ENCODE measurements at places on chromosomes 1 and 21.

- DNase-seq = peak; percentile 65
These were observed 91.9 kb upstream of the SSX2IP start for GRCh38 chr1:84781946-84782771.

DNA sequence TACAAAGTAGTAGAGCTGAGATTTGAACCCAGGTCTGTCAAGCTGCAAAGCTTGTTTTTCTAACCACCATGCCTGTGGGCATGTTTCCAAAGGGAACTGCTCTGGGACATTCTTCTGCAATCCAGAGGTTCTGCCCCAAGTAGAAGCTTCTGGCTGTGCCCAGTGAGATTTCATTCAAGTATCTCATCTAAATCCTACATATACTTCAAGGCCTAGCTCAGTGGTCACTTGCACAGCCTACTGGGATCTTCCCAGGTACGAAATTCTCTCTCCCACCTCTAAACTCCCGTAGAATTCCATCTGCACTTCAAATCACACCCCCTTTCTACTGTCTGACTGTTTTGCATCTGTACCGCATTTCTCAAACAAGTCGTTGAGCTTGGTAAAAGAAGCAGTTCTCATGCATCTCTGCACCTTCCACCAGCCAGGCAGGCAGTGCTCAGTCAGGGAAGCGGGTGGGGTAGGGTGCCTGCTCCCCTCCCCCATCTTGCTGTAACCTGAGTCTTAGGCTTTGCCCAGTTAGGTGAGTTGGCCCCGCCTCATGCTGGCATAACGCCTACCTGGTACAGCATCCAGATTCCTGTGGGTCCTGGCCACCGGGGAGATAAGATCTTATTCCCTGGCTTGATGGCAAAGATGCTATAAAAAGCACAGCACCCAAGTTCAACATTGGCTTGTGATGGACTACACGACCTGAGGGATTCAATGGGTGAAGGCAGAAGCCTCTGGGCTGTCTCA is 13.5 kb downstream of the SLC9A1 start:
- DNase-seq = peak; percentile 79

DNA sequence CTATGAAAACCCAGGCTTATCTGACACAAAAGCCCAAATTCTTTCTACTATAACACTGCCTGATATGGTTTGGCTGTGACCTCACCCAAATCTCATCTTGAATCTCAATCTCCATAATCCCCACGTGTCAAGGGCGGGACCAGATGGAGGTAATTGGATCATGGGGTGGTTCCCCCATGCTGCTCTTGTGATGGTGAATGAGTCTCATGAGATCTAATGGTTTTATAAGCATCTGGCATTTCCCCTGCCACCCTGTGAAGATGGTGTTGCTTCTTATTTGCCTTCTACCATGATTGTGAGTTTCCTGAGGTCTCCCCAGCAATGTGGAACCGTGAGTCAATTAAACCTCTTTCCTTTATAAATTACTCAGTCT is 123.3 kb upstream of the USP24 start:
- no peak for DNase-seq

DNA sequence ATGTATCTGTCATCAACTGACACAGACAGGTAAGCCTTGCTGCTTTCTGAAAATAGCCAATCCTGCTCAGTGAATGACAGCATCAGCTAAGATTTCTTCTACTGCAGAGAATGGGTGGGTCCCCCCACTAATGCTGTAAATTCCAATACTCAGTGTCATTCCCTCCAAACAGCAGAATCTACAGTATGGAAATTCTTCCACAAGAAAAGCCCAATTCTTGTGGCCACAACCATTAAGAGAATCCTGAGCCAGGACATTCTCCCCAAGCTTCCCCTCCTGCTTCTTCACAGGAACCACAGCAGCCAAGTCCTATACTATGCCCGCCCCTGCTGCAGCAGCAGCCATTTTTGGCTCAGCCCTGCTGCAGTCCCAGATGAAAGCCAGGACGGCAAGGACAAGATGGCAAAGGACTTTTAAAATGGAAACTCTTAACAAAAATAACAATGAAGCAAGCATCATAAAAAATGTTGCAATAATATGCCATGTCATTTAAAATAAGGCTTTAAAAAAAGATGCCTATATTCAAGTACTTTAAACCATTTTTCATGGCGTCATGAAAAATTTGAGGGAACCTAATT is 26.8 kb downstream of the EIF4G3 start:
- peak; percentile 69 for DNase-seq

DNA sequence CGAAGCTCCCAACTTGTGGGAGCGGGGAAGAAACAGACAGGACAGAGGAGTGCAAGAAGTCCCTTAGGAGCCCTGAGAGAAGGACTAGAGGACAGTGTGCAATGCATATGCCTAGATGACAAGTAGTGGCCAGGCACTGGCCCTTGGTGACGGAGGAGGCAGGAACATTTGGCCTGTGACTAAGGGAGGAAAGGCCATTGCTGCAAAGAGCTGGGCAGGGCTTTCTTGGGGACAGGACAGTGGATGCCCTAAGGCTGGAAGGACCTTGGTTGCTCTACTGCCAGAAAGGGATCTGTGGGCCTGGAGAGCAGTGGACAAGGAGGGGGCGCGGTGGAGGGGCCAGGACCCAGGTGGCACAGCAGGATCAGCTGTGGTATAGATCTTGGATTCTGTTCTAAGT is 481.3 kb downstream of the CAMTA1 start:
- DNase-seq = peak; percentile 8

DNA sequence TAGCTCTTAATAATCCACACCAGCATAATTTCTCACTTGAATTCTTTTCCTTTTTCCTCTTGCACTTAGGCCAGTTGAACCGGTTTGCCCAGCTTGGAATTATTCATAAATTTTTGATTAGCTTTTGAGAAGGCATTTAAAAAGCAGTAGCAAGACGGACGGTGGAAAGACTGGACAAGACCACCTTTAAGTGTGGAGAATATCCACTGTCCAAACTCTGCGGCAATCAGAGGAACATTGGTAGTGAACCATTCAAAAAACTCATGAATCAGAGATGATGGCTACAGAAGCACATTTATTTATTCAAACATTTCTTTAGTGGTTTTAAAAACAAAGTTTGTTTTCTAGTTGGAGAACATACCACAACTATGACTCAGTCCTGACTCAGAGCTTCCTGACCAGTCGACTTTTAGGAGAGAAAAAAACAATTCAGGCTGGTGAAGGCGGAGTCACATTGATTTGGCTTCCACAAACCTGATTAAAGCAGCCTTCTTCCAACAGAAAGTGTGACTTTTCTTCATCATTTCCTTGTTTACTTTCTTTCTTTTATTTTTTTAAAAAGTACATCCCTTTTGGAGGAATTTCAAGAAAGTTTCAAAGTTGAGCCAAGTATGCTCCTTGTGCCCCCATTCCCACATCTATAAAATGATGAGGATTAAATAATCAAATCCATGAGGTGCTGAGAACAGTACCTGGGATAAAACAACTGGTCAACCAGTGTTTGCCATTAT is 128.8 kb downstream of the ADSS2 start:
- peak; percentile 94 for DNase-seq

DNA sequence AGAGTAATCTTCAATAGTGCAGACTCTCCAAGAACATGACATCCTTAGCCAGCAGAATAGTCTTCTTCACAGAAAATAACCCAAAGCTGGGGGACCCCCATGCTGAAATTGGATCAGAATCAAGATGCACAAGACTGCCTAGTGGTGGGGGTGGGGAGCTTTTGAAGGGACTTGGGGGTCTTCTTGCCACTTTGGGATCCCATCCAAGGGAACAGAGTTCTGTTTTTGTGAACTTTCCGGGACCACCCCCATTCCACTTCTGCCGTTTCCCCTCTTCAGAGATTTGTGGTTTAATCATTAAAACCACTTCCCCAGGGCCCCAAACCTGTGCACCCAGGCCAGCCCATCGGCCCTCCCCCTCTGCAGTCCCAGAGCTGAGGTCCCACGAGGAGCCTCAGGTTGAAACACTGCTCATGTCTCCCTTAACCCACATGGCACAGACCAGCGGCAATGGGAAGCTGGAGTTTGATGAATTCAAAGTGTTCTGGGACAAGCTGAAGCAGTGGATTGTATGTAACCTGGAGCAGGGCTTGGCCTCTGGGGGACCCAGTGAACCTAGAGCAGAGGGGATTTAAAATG is 44.9 kb downstream of the CAPN9 start:
- no peak for DNase-seq

- no peak for DNase-seq
These were observed 710 bp downstream of the KLHL20 start for GRCh38 chr1:173715538-173715844.

- DNase-seq = no peak
These were observed 29.7 kb downstream of the SERTAD4 start for GRCh38 chr1:210262167-210262896.

DNA sequence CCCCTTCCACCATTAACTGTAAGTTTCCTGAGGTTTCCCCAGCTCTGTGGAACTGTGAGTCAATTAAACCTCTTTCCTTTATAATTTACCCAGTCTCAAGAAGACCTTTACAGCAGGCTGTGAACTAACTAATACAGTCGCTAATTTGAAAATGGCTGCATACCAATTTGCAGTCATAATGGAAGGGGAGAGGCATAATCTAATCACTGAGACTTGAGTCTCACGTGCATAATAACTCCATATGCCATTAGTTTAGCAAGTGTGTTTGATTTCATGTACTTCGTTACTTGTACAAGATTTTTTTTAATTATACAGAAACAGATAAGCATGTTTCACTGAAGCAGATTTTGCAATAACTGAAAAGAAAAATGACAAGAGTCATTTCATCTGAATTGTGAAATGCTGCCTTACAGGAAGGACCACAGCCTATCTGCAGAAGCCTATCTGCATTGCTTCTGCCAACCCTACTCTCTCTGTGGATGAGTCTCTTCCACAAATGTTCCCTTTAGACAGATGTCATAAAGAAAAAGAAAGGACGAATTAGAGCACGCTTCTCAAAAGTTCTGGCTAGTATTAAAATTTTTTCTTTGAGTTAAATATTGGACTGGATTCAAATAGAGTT is 99.1 kb downstream of the PTGER3 start:
- DNase-seq = no peak

GRCh38 chr21:14483296-14483695 is 62.8 kb downstream of the SAMSN1 start:
- no peak for DNase-seq

GRCh38 chr1:98110674-98111073 is 189.8 kb upstream of the DPYD start:
- no peak for DNase-seq

DNA sequence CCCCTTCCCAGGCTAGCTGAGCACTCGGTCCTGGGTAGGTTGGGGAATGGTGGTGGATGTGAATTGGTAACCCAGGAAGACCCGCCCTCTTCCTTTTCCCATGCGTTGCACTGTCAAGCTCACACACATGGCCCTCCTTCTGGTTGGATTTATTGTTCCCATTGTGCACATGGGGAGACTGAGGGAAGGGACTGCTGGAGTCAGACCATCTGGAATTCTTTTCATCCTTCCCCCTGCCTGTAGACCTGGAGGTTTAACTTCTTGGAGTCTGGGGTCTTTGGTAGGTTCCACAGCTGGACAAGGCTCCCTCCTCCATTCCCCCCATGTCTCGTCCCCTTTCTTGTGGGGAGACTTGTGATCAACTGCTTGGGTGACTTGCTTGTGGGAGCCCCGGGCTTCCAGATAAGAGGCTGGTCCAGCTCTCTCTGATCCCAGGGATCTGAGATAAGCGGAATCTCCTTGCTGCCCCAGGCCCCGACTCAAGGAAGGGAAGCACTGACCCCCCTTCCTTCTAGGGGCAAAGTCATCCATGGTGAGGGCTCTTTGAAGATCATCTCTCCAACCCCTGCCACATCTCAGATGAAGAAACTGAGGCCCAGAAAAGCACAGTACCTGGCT is 55.7 kb upstream of the SYNC start:
- DNase-seq = no peak

DNA sequence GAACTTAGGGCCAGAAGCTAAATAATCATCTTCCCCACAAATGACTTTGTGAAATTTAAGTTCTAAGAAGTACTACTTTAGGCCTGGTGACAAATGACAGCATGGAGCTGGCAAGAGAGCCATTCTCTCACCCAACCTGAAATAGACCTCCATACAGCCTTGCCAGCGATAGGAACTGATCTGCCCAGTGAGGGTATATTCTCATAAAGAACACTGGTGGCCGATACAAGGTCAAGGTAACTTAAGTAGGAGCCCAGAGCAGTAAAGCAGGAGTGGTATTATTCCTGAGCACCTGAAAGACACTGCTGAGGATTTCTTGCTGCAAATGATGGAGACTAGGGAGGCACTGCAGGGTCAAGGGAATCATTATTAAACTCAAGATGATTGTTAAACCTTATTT is 2.6 kb upstream of the TTLL7 start:
- DNase-seq = no peak

DNA sequence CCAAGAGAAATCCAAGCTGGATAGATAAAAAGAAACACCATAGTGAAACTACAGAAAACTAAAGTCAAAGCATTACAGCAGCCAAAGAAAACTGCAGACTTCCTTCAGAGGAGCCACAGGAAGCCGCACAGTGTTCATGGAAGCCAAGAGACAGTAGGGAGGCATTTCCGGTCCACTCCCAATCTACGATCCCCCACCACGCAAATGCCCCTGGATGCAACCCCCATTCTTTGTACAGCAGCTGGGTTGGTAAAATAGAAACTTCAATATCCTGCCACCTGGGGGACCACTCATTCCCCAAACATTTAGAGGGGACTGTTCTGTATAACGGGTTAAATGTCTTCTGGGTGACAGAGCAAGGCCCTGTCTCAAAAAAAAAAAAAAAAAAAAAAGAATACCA is 43.9 kb upstream of the TSPEAR start:
- DNase-seq = no peak

GRCh38 chr1:230186003-230186863 is 119.2 kb downstream of the GALNT2 start:
- peak; percentile 99 for DNase-seq

DNA sequence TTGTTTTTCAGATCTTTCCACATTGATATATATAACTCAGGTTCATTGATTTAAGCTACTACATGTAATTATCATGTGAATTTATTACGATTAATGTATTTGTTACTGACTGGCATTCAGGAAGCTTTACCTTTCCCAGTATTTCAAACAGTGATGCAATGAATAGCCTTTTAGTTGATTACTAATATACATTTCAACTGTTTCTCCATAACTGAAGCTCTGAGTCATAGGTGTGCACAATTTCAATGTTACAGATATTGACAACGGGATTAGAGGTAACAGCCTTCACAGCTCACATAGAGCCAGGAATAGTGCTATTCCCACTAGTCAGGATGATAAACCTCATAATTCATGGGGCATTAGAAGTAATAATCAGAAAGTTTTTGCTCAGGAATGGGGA is 25.1 kb downstream of the RAVER2 start:
- DNase-seq = no peak

DNA sequence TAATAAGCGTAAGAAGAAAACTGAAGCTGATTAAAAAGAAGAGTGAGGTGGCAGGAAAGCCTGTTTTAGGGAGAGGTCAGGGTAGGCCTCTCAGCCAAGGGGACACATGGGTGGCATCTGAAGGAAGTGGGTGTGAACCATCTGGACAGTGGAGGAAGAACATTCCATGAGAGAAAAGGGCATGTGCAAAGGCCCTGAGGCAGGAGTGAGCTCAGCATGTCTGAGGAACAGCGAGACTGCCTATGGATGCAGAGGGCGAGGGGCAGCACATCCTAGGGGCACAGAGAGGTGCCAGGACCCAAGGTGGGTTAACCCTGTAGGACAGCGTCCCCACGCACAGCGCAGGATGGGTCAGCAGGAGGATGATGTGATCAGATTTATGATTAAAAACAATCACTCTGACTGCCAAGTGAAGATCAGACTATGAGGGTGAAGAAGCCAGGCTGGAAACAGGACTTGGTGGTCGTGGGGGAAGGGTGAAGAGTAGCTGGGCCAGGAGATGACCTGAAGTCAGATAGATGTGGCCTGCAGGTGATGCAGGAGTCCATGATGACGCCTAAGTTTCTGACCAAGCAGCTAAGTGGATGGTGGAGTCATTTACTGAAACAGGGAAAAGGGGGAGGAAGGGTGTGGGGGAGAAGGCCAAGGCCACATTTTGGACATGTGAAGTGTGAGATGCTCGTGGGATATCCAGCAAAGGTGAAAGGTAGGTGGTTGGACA is 37.9 kb downstream of the PABPC4 start:
- no peak for DNase-seq
